NCI-H2171 treated with DMSO at 0.1 percent for 48 hours (cell line): ENCODE measurements at places on chromosomes 12 and 14.

DNA sequence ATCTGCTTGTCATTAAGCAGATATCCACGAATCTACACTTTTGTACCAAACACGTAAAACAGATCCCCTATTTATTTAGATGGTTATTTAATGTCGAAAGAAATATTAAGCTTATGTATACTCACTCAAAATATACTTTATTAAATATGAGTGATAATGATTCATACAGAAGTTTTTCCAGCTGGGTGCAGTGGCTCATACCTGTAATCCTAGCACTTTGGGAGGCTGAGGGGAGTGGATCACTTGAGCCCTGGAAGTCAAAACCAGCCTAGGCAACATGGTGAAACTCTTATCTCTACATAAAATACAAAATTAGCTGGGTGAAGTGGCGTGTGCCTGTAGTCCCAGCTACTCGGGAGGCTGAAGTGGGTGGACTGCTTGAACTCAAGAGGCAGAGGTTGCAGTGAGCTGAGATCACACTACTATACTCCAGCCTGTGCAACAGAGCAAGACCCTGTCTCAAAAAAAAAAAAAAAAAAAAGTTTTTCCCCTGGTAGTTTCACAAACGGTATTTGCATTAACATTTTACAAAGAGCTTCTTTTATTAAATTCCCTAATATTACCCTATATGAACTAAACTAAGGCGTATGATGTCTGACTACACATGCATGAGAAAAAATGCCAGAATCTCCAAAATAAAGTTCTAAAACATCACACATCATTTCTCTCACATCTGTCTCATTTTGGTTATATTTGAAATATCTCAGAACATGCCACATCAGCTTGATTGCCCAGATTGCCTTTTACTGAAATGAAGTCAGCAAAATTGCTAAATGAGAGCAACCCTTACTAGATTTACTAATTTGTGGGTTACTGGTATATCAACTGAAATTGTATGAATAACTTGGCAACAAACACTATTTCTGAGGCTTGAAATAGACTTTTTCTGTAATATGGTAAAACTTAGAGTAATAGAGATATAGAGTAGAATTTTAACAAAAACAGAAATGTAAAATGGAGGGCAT is 74.9 kb downstream of the PAWR start:
- DNase-seq: no peak

DNA sequence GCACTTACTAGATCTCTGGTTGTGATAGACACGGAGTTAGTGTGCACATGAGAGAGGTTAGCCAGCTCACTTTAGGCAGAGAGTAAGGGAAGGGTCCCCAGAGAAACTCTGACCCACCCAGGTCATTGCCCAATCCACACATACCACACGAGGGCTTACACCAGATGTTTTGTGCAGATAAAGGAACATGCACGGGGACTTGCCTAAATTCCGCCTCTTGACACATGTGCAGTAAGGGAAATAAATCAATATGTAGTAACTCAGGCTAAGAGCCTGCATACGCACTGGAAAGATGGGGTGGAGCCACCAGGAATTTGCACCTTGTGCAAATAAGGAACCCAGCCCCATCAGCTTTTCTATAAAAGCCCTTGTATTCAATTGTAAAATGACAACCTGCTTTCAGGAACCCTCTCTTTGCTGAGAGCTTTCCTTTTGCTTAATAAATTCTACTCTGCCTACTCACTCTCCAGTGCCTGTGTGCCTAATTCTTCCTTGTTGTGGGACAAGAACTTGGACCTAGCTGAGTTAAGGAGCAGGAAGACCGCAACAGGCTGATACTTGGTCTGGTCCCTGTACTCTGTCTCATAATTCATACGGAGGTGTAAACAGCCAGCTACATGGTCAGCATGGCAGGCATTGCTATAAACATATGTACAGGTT is 120.2 kb downstream of the EMP1 start:
- DNase-seq: no peak

DNA sequence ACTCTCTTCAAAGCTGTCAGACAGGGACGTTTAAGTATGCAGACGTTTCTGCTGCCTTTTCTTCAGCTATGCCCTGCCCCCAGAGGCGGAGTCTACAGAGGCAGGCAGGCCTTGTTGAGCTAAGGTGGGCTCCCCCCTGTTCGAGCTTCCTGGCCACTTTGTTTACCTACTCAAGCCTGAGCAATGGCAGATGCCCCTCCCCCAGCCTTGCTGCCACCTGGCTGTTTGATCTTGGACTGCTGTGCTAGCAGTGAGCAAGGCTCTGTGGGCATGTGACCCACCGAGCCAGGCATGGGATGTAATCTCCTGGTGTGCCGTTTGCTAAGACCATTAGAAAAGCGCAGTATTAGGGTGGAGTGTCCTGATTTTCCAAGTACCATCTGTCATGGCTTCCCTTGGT is 900.4 kb upstream of the MDGA2 start:
- DNase-seq: no peak

DNA sequence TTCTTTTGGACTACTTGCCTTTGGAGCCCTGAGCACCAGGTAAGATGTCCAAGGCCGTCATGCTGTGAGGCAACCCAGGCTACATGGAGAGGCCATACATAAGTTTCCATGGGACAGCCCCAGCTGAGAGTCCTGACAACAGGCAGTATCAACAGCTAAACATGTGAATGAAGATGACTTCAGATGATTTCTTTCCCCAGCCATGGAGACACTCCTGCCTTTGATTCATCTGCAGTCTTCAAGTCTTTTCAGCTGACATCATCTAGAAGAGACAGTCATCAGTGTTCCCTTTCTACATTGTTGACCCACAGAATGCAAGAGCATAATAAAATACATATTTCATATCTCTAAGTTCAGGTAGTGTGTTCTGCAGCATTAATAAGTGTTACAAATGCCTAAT is 398.7 kb downstream of the BTG1 start:
- DNase-seq: no peak

- no peak for DNase-seq
These were observed 194.9 kb upstream of the BTG1 start for GRCh38 chr12:92340441-92341064.

DNA sequence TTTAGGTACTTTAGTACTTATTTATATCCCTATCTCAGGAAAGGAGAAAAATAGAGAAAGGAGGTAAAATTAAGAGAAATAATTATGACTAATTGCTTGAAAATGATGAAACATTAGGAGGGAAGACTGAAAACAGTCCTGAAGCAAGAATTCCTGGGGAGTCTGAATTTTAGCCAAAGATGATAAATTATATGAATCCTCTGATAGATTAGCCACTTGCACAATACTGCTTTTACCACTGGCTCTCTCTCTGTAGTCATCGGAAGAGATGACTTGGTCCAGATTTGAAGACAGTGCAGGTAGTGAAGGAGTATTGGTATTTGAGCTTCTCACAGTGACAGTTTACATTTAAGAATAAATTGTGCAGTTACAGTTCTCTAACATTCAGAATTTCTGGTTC is 83.8 kb upstream of the CLEC14A start:
- DNase-seq: no peak

GRCh38 chr12:121237415-121237814 is 27.5 kb downstream of the P2RX4 start:
- no peak for DNase-seq

- DNase-seq: no peak
These were observed 730 bp downstream of the PPP1R3E start for GRCh38 chr14:23301969-23302289.

DNA sequence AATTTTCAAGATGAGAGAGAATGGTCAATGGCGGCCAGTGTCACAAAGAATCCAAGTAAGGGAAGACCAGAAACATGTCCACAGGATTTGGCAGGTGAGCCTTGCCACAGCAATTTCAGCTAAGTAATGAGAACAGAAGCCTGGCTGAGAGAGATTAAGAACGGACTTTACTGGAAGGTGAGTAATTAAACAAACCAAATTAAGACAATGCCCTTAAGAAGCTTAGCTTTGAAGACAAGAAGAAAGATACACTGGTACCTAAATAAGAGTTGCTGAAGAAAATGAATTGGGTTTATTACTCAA is 145.4 kb upstream of the PLEKHG7 start:
- no peak for DNase-seq

- no peak for DNase-seq
These were observed 88.3 kb upstream of the MED13L start for GRCh38 chr12:116365606-116366455.

GRCh38 chr12:105945880-105946279 is 192.9 kb downstream of the NUAK1 start:
- DNase-seq: no peak

GRCh38 chr12:113030875-113031525 is 25.5 kb upstream of the DTX1 start:
- DNase-seq: peak; percentile 88

- DNase-seq: no peak
These were observed 4.8 kb downstream of the USP44 start for GRCh38 chr12:95546491-95546813.

- DNase-seq: no peak
These were observed 125.0 kb downstream of the PTPN11 start for GRCh38 chr12:112543751-112544150.

DNA sequence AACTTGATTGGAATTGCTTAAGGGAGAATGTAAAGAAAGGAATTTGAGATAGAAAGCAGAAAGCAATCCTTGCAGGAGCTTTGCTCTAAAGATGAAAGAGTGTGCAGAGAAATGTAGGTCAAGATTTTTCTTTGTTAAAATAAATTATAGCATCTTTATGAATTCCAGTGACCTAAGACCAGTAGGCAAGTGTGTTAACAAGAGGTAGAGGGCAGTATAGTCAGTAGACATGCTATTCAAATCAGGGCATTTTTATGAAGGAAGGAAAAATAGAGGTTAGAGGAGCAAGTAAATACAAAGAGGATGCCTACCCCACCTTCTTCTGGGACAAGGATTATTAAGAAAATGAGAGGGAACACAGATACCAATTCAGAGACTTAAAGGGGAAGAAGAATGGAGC is 148.5 kb downstream of the PLCZ1 start:
- no peak for DNase-seq

DNA sequence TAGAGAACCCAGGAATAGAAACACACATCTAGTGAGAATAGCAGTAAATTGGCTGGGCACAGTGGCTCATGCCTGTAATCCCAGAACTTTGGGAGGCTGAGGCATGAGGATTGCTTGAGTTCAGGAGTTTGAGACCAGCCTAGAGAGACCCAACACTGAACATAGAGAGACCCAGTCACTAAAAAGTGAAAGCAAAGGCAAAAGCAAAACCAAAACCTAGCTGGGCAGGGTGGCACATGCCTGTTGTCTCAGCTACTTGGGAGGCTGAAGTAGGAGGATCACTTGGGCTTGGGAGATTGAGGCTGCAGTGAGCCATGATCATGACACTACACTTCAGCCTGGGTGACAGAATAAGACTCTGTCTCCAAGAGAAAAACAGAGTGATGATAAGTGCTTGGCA is 37.5 kb upstream of the MIS18BP1 start:
- DNase-seq: no peak

GRCh38 chr12:132474237-132474741 is 15.7 kb upstream of the FBRSL1 start:
- no peak for DNase-seq

GRCh38 chr12:102964872-102965271 is 7.4 kb downstream of the ASCL1 start:
- no peak for DNase-seq

GRCh38 chr12:115946867-115947695 is 330.4 kb downstream of the MED13L start:
- DNase-seq: no peak

GRCh38 chr14:52922656-52923055 is 28.2 kb downstream of the FERMT2 start:
- DNase-seq: peak; percentile 15

DNA sequence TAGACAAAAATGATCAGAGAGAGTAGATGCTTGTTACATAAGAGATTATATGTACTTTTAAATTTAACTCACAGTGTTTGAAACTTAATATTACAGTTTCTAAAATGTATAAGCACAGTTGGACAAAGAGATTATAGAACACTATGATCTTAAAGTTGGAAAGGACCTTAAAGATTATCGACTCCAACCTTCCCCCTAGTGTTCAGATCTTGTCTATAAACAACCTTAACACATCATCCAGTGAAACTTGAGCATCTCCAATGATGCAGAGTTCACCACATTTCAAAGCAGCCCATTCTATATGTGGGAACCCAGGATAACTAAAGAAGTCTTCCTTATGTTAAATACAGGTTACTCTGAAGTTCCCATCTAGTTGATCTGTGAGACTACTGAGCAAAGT is 480.8 kb downstream of the RMST start:
- DNase-seq: no peak

DNA sequence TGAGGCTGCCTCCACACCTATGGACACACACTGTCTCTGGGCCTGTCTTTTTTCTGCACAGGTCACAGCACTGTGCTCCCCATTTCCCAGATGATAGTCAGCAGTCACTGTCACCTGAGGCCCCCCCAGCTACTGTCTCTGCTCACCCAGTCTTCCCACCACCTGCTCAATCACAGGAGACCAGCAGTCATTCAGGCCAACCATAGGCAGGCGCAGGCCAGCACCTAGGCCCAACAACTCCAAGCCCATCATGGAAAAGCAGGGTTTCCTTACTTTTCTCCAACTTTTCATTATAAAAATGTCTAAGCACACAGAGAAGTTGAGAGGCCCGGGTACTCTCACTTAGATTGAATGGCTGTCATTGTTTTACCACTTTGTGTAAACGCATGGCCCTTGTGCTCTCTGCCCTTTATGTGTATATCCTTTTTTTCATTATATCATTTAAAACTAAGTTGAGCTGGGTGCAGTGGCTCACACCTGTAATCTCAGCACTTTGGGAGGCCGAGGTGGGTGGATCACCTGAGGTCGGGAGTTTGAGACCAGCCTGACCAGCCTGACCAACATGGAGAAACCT is 7.1 kb downstream of the PXN start:
- no peak for DNase-seq

GRCh38 chr12:69844836-69845235 is 19.8 kb downstream of the MYRFL start:
- peak; percentile 69 for DNase-seq

- no peak for DNase-seq
These were observed 85.9 kb downstream of the TTC8 start for GRCh38 chr14:88910386-88910785.

DNA sequence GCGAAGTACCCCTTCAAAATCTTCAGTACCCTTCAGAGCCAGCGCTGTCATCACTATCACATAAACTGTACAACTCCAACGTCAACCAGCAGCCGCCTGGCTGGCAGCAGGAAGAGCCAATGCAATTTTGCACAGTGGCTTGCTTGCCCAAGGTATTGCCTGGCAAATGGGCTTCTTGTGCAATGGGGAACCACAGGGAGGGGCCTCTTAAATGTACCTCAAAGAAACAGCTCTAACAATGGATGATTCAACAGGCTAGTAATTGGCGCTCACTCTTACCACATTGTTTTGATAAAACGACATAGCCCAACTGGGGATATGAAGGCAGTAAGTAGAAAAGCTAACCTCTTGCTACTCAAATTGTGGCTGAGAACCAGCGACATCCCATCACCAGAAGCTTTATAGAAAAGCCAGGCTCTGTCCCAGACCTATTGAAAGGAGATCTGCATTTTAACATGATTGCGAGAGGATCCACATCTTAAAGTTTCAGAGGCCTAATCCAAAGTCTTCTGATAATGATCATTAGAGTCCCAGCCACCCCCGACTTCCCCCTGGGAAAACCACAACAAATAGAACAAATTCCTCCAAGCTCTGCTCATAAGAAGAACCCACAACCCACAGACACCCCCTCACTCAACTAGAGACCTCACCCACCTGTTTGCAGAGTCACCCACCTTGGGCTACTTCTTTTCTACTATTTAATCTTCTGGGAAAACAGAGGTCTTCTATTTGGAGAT is 125.3 kb upstream of the HIF1A start:
- DNase-seq: no peak

- no peak for DNase-seq
These were observed 95.4 kb upstream of the SLC38A4 start for GRCh38 chr12:46921048-46921763.
